Smooth muscle cell of the pulmonary artery (primary cell): ENCODE measurements at places on chromosomes 5 and 9. TPM values are rescaled to one million over a fixed set of nuclear protein-coding genes. Genes with fewer than 3 reads are reported as not detected.

The PDGFRB gene
- 195 and 656 TPM in 2 replicates for total RNA-seq

The RABL6 gene
- total RNA-seq, result 49.9 and 65.1 TPM in 2 replicates

The CA9 gene
- total RNA-seq, result 10.0 and 181 TPM in 2 replicates

The GLRA1 gene
- total RNA-seq, result not detected in 2 replicates

The MIGA2 gene
- total RNA-seq, result 29.0 and 34.1 TPM in 2 replicates

The FBP2 gene
- not detected in 2 replicates for total RNA-seq

The CENPK gene
- total RNA-seq, result 4.7 and 8.3 TPM in 2 replicates

The DNLZ gene
- 7.4 and 8.4 TPM in 2 replicates for total RNA-seq

The CCNB1 gene
- 16.3 and 46.4 TPM in 2 replicates for total RNA-seq

The CARD9 gene
- 0.85 and 3.1 TPM in 2 replicates for total RNA-seq

The LMNB1 gene
- 7.0 and 13.6 TPM in 2 replicates for total RNA-seq

The CARTPT gene
- total RNA-seq, result not detected in 2 replicates

The SLC6A19 gene
- not detected in 2 replicates for total RNA-seq

The SNAPC4 gene
- 5.1 and 6.7 TPM in 2 replicates for total RNA-seq

The PGM5 gene
- total RNA-seq, result 16.3 and 33.3 TPM in 2 replicates

The NTNG2 gene
- total RNA-seq, result 3.4 and 3.8 TPM in 2 replicates

The SPINK9 gene
- not detected in 2 replicates for total RNA-seq

The IFT74 gene
- total RNA-seq, result 9.4 and 12.1 TPM in 2 replicates

The PCDHGA10 gene
- 8.3 and 9.4 TPM in 2 replicates for total RNA-seq

The CATSPER3 gene
- total RNA-seq, result 0.10 and 0.13 TPM in 2 replicates

The HIGD2A gene
- total RNA-seq, result 41.9 and 44.1 TPM in 2 replicates

The STPG3 gene
- total RNA-seq, result not detected in 2 replicates

The PCDHGA11 gene
- total RNA-seq, result 20.6 and 27.7 TPM in 2 replicates

The FOXE1 gene
- total RNA-seq, result 0.07 TPM in 1 of 2 replicates, not detected in the other

The CDC25C gene
- 0.69 and 1.8 TPM in 2 replicates for total RNA-seq

The PCDHGB2 gene
- 3.2 and 3.9 TPM in 2 replicates for total RNA-seq

The PLPPR1 gene
- not detected in 2 replicates for total RNA-seq

The IFNA6 gene
- total RNA-seq, result not detected in 2 replicates

The LHX2 gene
- total RNA-seq, result not detected in 2 replicates

The BARX1 gene
- 0.13 TPM in 2 replicates for total RNA-seq

The TAF11L5 gene
- total RNA-seq, result not detected in 2 replicates

The NPR3 gene
- 37.5 and 43.4 TPM in 2 replicates for total RNA-seq

The FOXD4L6 gene
- 0.13 and 0.17 TPM in 2 replicates for total RNA-seq

The SHISAL2B gene
- not detected in 2 replicates for total RNA-seq

The CARD6 gene
- total RNA-seq, result 7.4 and 13.0 TPM in 2 replicates

The SPINK13 gene
- total RNA-seq, result not detected in 2 replicates
